Fibroblast of skin of left biceps (primary cell): ENCODE measurements at places on chromosomes 6 and 20.
A peak's percentile ranks its signal among the peaks of the same experiment; 100 is the strongest.

GRCh38 chr6:109770779-109771178, 79.7 kb downstream of the FIG4 start:
- no peak for DNase-seq

- DNase-seq = no peak
Measured at GRCh38 chr20:40930561-40930960, 98.1 kb upstream of the TOP1 start.

GRCh38 chr6:133341607-133342158, 100.5 kb downstream of the EYA4 start:
- peak; percentile 6 for DNase-seq

DNA sequence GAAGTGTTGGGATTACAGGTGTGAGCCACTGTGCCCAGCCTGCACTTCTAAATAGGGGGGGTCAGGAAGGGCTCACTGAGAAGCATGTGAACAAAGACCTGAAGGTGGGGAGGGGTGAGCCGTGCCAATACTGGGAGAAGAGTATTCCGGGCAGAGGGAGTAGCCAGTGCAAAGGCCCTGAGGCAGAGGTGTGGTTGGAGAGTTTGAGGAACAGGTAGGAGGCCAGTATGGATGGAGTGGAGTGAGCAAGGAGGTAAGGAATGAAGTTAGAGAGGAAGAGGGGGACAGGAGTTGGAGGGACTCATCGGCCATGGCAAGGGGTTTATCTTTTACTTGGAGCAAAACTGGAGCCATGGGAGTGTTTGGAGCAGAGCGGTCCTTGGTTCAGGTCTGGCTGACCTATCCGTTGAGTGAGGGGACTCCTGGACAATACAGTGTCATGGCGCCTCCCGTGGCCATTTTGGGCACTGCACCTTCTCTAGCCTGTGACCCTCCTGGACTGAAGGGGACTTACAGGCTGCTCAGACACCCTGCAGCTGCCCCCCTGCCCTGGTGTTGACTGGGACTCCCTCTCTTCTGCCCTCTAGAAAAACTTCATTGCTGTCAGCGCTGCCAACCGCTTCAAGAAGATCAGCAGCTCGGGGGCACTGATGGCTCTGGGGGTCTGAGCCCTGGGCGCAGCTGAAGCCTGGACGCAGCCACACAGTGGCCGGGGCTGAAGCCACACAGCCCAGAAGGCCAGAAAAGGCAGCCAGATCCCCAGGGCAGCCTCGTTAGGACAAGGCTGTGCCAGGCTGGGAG, 12.1 kb downstream of the FOXS1 start:
- DNase-seq = no peak

GRCh38 chr6:128657181-128657580, 136.8 kb upstream of the PTPRK start:
- no peak for DNase-seq

- no peak for DNase-seq
Measured at GRCh38 chr20:60316476-60317158, 358.4 kb downstream of the CDH26 start.

DNA sequence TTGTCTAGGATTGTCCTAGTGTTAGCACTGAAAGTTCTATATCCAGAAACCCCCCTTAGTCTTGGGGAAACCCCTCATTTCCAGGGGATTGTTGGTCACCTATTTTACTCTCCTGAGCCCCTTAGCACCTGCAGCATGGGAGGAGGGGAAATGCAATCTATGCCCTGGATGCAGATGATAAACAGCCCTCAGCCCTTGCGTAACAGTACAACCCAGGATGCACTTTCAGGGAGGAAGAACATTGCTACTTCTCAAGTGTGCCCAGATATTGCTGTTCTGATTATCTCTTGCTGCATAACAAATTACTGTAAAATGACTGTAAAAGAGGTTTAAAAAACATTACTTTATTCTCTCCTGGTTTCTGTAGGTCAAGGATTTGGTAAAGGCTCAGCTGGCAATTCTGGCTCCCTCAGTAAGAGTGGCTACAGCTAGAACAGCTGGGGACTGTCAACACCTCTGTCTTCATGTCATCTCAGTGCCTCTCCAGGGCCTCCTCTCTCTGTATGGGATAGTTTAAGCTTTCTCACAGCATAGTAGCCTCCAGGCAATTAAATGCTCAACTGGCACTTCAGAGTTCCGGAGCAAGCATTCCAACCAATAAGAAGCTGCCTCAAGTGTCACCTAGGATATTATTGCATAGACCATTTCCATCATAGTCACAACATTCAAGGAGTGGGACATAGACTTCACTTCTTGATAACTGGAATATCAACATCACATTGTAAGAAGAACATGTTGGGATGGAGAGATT, 117.8 kb upstream of the FOXO3 start:
- no peak for DNase-seq

GRCh38 chr6:131729550-131729949, 18.7 kb upstream of the CTAGE9 start:
- no peak for DNase-seq

GRCh38 chr6:45676380-45676779, 298.6 kb upstream of the SUPT3H start:
- DNase-seq = no peak

GRCh38 chr20:32767418-32768198, 5.4 kb downstream of the DNMT3B start:
- DNase-seq = no peak

DNA sequence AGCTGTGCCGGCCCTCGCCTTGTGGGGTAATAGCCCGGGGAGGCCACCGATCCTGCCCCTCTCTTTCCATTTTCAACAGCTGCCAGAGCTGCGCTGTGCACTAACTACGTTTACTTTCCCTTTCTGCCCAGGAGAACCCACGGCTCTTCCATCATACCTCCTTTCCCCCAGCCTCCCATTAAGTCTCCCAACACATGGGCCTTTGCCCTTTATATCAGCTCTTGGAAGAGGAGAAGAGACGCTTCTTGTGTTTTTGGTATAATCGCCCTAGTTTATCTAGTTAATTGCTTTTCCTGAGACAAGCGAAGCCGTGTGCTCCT, 637 bp downstream of the UBR2 start:
- DNase-seq = no peak
